ENCODE measurements at places on chromosomes 2 and 18.

DNA sequence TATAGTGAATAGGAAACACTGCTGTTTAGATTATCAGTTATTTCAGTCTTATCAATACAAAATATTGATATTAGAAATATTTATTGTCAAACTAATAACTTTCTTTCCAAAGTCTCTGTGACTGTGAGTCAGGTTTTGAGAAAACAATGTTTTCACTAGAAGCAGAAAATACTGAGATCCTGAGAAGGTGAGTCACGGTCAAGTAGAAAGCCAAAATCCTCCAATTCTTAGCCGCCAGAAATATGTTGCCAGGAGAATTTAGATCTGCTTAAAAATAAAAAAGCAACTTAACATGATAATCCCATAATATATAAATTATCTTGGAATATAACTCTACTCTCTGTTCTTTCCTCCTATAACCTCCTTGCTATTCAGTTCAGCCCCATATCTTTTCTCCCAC is 181.9 kb upstream of the NRXN1 start:
- H3K27ac ChIP-seq = no peak overlapping the region
- H3K4me3 ChIP-seq = no peak overlapping the region
- no peak for DNase-seq
- no peaks in the 10 kb centered on the region for H3K36me3 ChIP-seq

GRCh38 chr2:62305421-62306176 is 109.7 kb downstream of the B3GNT2 start:
- no peak for DNase-seq
- peaks cover 29% of the 10 kb centered on the region for H3K4me1 ChIP-seq
- H3K27ac ChIP-seq = no peak overlapping the region

DNA sequence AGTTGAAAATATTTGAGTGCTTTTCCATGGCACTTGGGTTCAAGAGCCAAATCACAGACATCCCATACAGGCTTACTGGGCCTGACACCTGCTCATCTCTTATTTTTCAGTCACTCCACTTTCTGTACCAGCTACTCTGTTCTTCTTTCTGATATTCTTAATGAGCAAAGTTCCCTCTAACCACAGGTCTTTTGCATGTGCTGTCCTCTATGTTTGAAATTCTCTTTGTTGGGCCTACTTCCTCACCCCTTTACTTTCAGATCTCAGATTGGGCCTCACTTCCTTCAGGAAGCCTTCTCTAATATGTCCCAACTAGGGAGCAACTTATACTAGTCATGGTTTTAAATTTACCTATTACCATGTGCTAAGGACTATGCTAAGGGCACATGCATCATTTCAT is 81.8 kb upstream of the RBMS1 start:
- H3K27me3 ChIP-seq = no peaks in the 10 kb centered on the region
- no peaks in the 10 kb centered on the region for H3K36me3 ChIP-seq
- H3K4me3 ChIP-seq = no peak overlapping the region
- H3K4me1 ChIP-seq = no peaks in the 10 kb centered on the region
- no peak for DNase-seq

GRCh38 chr2:162301151-162301804 is 17.2 kb downstream of the IFIH1 start:
- no peak overlapping the region for H3K27ac ChIP-seq
- H3K27me3 ChIP-seq = no peaks in the 10 kb centered on the region
- no peaks in the 10 kb centered on the region for H3K4me1 ChIP-seq
